ENCODE measurements at places on chromosomes 6 and 20.
A peak's percentile ranks its signal among the peaks of the same experiment; 100 is the strongest.

DNA sequence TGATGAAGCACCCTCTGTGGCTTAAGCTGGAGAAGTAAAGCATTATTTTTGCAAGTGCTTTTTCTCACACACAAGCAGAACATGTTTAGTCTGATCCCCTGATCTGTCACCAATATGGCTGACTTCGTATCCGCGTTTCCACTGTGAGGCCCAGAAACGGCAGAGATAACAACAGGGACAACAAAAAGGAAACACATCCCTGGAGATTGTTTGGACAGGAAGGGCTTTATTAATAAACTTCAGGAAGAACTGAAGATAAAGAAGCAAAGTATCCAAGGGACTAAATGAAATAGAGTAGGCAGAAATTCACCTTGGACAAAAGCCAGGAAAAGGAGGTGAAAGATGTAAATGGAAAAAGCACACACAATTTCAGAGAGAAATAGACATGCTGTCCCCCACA is 49.2 kb downstream of the RARS2 start:
- DNase-seq, result no peak

GRCh38 chr6:119022796-119023195 is 55.7 kb downstream of the FAM184A start:
- DNase-seq, result no peak

DNA sequence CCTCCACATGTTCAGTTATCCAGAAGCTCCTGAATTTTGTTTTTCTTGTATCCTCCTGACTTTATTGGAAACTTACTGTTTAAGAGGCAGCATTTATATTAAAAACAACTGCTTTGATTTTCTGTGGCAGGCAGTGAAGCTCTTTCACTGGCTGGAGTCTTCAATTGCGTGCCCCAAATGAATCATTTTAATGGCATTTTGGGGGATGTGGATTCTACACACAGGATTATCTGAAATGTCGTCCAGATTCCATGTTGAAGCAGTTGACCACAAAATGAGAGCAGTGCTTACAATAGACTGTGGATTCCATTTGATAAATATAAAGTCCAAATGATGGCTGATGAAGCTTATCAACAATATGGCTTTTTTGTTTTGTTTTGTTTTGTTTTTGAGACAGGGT is 41.0 kb upstream of the HIVEP1 start:
- no peak for DNase-seq

DNA sequence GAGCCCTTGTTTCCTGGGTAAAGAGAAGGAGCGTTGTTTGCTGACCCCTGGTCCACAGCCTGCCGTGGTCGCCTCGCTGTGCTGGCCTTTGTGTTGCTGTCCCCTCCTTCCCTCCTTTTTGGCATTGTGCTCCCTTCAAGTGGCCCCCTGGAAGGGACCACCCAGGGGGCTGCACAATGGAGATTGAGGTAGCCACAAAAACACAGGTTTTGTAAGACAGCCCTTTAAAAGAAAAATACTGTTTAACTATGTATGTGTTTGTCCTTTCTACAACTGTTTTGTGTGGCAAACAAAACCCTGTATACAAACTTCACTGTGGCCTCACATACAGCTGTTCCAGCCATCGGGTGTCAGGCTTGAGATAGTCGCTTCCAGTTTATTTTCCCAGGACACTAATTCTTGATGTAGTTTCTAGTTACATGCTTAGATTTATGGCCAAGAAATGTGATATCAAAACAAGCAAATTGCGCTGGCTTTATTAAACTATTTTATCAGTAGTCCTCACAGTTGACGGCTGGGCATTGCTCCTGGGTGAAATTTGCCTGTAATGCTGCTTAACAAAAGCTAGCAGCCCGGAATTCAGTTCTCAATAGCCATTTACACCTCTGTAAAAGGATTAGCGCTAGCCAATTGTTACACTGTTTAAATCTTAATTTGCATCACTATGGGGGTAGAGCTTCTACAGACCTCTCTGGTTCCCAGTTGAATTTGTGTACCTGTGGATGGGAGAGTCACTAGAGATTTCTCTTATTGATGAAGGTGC is 64.1 kb downstream of the KIZ start:
- DNase-seq, result peak; percentile 73

DNA sequence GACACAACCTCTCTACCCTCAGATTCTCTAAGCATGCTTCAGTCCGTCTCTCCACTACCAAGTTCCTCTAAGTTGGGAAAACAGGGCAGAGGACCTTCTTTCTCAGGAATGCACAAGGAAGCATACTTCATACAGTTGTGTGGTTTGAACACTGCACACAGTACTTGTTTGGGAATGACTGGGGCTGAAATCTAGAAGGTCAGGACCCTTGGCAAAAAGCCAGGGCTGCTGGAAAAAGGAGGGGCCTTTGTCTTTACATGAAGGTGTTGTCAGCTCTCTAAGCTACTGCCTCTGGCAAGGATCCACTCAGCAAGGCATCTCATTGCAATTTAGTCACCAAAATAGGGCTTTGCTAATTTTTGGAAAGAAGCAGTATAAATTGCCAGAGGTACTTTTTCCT is 20.7 kb upstream of the HEY2 start:
- no peak for DNase-seq

- no peak for DNase-seq
Measured at GRCh38 chr20:11376998-11377397, 540.7 kb upstream of the BTBD3 start.

GRCh38 chr20:33251496-33251895 is 15.7 kb downstream of the BPIFA1 start:
- DNase-seq, result peak; percentile 27

DNA sequence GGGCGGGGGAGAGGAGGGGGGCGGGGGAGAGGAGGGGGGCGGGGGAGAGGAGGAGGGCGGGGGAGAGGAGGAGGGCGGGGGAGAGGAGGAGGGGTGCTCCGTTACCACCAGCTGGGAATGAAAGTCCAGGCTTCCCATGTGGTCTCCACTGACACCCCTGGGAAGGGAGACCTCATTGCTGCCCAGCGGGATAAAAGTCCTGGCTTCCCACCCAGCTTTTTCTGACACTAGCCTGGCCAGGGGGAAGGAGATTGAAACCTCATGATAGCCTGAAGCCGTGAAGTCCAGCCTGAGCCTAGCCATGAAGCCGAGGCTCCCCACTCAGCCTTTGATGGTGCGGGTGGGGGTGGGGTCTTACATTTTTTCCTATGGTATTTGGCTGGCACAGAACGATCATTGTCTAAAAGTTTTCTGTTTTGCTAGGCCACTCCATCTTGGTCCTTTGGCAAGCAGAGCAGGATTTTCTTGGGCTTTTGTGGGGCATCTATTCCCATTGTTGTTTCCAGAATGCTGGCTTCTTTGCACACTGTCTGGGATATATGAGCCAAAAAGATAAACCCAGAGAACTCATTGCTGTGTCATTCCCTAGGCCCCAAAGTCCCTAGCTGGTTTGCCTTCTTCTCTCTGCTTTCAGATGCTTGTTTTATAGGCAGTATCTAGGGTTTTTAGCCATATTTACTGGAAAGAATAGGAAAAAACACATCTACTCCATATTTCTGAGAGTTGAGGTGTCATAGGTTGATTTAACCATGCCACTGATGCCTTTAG is 67.9 kb upstream of the RNF24 start:
- DNase-seq, result no peak

- no peak for DNase-seq
Measured at GRCh38 chr6:11387707-11388430, 149.7 kb upstream of the TMEM170B start.

DNA sequence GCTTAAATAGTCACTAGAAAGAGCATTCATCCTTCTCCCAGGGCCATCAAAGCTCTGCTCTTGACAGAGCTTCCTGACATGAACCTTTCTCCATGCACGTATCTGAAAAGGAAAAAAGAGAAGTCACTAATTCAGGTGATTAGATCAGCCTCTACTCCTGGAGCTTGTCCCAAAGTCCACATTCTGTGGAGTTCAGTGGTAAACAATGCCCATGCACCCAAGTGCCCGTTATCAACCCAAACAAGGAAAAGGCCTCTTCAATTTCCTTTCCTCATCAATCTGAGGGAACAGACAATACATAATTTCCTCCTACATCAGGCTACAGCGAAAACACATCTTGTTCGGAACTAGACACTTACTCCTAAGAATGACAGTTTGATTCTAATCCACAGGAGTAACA is 129.2 kb upstream of the PCSK2 start:
- no peak for DNase-seq

DNA sequence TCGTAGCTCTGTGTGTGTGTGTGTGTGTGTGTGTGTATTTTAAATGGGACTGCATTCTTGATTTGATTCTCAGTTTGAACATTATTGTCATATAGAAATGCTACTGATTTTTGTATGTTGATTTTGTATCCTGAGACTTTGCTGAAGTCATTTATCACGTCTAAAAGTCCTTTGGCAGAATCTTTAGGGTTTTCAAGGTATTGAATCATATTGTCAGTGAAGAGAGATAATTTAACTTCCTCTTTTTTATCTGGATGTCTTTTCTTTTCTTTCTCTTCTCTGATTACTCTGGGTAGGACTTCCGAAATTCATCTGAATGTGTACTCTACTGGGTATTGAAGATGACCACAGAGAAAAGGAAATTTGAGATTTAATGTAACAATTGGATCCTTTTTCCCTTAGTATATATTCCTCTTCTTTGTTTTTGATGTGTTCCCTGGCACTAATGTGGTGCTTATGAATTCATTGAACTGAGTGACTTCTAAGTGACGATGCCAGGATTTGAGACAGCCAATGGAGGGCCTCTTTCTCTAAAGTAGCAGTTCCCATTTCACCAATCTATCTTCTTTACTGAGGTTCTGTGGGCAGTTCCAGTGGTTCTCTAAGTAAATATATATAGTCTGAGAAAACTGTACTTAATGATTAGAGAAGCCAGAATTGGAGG is 47.6 kb downstream of the TNFAIP3 start:
- no peak for DNase-seq

- peak; percentile 56 for DNase-seq
Measured at GRCh38 chr6:35392111-35392702, 49.8 kb downstream of the PPARD start.

DNA sequence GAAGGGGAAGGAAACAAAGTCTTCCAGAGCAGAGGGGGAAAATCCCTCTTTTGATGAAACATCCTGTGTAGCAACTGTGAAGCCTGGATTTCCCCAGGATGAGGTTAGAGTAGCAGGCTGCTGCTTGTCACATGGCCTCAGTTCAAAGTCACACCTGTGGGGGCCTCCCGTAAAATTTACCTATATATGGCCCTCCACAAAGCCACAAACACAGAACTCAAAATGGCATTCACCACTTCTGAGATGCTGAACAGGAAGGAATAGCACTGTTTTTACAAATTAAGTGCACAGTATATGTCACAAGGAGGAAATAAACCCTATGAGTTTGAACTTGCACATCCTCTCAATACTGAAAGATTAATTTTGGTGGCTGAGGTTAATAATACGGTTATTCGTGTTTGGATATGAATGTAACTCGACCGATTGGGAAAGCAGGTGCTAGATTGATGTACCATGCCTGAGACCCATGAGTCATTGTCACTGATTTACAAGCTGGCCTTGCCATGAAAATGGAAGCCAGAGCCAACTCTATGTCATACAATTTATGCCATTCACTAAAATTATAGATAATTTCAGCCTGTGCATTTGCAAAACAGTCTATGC is 70.6 kb downstream of the SGK1 start:
- peak; percentile 70 for DNase-seq

- DNase-seq, result no peak
Measured at GRCh38 chr6:11428895-11429294, 108.7 kb upstream of the TMEM170B start.

DNA sequence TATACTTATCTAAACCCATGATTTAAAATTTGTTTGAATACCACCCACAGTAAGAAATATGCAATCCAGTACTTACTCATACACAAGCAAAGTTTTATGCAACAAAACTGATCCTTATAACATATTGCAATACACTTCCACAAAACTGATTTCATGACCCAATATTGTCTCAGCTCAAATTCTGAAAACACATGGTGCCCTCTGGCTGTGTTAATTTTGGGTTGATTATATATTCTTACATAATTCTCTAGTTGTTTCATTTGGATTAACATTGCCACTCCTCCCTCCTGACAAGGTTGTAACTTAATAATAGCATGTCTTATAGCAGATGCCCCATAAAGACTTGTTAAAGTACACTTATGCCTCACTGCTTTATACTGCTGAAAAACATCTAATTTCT is 73.0 kb upstream of the TULP1 start:
- no peak for DNase-seq

DNA sequence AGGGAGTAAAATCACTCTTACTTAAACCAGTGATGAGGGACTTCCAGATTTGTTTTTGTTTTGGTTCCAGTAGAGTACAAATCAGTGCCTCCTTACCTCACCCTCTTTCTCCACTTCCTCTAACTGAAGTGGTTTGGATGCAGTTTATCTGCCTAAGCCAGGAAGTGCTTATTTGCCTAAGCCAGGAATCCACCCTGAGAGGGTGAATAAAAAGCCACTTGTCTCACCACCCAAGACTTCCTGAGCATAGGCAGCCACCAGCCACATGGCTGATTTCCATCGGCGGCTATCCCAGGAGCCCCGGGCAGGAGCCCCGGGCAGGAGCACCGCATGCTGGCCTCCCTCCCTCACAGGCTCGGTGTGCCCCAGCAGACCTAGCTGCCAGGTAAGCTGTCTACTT is 12.0 kb downstream of the LRP11 start:
- no peak for DNase-seq

DNA sequence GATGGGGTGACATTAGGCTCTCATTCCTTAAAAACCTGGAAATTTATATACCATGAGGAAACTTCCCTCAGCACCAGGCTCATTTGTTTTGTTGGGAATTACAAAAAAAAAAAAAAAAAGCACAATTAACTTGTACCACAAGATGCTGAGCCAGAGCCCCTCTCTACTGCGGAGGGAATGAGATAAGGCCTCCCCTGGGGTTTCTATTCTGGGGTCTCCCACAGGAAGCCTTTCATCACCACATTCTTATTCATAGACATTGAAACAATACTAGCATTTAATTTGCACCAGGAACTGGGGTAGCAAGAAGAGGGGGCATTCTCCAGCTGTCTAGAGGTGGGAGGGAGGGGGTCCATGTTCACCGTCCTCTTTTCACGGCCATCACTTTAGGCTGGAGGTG is 23.0 kb upstream of the RPS6KA2 start:
- DNase-seq, result no peak

GRCh38 chr20:10225439-10226060 is 6.9 kb downstream of the SNAP25 start:
- DNase-seq, result no peak
